Fibroblast of skin of abdomen (primary cell): ENCODE measurements at places on chromosomes 1 and 21.

DNA sequence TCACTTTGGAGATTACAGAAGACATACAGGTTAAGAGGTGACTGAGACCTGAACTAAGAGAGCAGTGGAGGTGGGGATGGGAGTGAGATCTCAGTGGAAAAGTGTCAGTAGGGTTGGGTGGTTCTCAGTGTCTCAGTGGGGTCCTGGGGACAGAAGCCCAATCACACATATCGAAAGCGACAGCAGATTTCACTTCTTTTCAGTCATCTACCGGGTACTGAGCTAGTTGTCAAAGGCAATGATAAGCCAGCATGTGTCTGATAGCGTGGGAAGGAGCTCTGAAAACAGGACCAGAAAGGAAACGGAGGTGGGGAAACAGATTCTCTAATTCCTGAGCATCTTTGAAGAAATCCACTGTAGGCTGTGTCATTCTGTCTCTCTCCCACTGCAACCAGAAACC is 59.5 kb downstream of the RHOU start:
- no peak for DNase-seq

DNA sequence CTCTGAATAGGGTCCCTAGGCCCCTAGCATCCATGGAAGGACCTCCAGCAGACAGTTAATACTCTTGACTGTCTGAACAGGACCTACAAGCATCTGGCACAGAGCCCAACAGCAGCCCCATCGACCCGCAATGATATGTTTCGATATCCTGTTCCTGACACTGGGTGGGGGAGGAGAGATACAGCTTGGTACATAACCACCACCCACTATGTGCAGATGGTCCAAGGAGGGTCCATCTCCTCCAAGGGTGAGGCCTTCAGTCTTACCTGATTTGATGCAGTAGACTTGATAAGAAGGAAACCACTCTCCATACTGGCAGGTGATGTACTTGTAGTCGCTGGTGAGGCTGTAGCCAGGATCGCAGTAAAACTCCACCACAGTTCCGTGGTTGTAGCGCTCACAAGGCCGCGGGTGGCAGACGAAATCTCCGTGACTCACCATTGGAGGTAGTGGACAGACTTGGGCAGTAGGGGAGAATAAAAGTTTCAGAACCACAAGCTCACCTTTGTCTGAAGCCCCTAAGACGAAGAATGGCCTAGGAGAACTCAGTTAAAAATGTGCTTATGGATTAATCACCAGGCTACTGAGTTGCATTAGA is 86.0 kb upstream of the TLR5 start:
- DNase-seq: no peak

GRCh38 chr21:45852886-45853400 is 128.6 kb upstream of the COL6A1 start:
- no peak for DNase-seq

DNA sequence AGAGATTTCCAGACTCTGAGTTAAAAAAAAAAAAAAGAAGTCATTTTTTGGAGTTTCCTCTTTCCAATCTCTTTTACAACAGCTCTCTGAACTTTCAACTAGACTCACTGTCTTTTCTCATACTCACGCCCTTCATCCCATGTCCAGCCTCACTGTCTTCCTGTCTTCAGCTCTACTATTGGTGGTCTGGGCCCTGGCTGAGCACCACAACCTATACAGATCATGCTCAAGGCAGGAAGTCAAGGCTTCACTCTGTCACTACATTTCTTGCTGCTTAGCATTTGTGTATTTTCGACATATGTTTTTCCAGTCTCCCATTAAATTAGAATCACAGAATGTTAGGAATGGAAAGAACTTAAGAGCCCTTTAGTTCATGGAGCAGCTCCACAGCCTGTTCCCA is 106.4 kb upstream of the PPP2R5A start:
- peak; percentile 28 for DNase-seq

GRCh38 chr1:9366943-9367780 is 74.5 kb downstream of the SPSB1 start:
- no peak for DNase-seq

DNA sequence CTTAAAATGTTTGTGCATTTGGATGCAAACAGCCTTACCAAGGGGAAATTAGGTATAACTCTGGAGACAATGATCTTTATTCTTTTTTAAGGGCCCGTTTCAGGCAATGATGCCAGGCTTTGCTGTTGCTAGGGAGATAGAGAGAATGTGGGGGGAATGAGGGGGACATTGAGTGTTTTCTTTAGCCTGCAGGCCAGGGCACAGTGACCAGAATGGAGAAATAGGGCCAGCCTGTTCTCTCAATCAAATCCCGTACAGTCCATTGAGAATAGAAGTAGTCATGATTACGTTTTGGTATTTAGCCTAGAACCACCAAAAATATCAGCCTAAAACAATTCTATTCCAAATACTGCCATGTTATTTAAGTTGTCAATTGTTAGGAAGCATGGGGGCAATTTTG is 49.0 kb downstream of the RGS7 start:
- DNase-seq: no peak

DNA sequence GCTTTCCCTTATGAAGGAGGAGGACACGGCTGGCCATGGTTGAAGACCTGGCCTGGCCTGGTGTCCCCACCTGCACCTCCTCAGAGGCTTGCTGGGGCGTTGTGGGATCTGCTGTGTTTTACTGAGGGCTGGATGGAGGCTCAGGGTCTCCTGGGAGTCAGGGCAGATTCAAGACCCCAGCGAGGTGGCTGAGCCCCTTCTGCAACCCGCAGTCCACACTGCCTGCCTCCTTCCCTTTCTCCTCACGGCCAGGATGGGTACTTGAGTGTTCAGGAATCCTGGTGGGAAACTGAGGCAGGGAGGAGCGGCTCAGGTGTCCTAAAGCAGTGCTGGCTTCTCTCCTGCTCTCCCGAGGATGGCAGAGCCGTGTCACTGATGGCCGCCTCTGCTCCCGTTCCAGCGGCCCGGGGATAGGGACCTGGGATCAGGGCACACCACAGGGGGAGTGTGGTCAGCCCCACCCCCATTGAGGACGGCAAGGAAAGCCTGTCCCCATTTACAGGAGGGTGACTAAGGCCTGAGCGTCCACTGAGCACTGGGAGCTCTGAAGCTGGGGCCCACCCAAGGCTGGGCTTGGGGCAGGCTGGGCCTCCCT is 47.5 kb downstream of the TRPM2 start:
- no peak for DNase-seq

- DNase-seq: no peak
These were observed at the start of gene VTCN1 for GRCh38 chr1:117210831-117211261. Gene VTCN1 (minus strand): TSS chr1:117210927. CDS start chr1:117210855, 72 bp downstream.

- no peak for DNase-seq
These were observed 24.8 kb downstream of the NIPAL3 start for GRCh38 chr1:24440436-24440835.

DNA sequence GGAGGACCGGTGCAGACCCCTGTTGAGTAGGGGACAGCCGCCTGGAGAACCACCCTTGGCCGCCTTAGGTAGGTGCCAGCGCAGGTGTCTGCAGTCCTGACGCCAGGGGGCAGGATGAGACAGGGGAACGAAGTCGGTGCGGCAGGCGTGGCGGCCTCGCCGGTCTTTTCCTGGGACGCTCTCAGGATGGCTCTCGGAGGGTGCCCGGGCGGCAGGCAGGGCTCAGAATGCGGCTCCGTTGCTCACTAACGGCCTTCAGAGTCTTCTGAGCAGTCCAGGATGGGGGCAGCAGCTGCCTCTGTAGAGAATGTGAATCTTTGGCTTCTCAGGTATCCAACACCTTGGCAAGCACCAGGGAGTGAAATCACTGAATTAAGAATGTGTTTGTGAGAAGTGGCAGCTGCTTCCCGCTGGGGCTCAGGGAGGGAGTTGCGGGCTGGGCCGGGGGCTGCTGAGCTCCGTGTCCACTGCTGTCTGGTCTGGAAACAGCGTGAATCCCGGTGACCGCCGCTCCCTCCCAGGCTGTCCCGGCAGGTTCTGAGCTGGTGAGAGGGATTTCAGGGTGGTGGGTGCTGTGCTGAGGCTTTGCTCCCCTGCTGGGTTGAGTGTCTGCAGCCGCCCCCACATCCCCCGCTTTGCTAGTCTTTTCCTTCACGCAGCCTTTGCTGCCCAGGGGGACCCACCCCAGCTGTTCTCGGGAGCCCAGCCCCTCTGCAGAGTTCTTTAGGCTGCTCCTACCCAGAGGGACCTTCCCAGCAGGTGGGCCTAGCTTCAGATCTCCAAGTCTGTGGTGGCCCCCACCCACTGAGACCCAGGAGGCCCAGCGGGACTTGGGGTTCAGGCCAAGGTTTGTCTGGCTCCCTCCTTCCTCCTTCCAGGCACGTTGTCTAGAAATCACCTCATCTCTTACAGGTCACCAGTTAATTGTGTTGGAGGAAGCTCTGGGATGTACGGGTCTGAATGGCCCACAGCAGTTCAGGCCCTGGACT is 11.1 kb upstream of the C1orf174 start:
- peak; percentile 28 for DNase-seq

- peak; percentile 88 for DNase-seq
These were observed 17.2 kb downstream of the SPOCD1 start for GRCh38 chr1:31798433-31799195.

- peak; percentile 75 for DNase-seq
These were observed 9.3 kb downstream of the MASP2 start for GRCh38 chr1:11037740-11038182.

DNA sequence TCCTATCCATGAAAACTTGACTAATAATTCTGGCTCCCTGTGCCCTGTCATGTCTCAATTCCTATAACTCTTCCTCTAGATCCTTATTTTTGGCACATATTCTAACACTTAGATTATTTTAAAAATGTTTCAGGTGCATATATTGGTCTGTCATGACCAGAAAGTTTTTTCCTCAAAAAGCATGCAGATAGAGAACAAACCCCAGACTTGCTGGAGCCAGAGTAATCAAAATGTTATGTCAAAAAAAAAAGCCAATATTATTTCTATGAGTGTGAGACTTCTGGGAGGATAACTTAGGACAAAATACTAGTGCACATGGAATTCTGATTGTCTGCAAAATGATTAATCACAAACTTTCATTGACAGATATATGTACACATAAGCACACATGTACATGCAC is 135.1 kb upstream of the MROH9 start:
- peak; percentile 16 for DNase-seq

DNA sequence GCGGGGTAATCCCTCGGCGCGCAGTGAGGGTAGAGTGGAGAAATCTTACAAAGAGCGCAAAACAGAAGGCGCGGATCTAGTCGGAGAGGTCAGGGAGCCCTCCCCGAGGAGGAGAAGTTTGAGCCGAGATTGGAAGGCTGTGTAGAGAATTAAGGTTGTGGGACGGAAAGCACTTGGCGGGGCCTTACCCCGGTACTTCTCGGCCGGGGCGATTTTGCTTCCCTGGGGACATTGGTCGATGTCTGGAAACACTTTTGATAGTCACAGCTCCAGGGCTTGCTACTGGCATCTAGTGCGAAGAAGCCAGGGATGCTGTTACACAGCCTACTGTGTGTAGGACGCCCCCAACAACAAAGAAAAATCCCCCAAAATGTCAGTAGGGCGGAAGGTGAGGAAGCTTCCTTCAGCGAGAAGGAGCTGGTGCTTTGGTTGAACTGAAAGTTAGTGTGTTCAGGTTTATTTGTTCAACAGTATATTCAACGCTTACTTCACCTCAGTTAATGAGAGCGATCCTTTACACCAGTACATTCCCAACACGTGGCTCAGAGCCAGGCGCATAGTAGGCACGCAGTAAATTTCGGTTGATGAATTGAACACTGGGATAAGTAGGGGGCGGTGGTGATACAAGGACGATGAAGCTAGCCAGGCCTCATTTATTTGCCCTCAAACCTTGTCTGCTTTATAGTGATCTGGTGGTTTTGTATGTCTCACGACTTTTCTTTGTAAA is 807 bp downstream of the CEP85 start:
- peak; percentile 33 for DNase-seq

DNA sequence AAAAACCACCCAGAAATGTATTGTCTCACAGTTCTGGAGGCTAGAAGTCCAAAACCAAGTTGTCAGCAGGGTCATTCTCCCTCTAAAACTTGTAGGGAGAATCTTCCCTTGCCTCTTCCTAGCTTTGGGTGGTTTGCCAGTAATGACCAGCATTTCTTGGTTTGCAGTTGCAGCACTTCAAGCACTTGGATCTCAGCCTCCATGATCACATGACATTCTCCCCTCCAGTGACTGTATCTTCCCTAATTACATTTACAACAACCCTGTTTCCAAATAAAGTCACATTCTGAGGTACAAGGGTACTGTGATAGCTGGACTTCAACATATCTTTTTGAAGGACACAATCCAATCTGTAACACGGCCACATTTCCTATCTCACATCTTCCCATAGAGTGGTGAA is 37.2 kb downstream of the EVI5 start:
- DNase-seq: no peak

DNA sequence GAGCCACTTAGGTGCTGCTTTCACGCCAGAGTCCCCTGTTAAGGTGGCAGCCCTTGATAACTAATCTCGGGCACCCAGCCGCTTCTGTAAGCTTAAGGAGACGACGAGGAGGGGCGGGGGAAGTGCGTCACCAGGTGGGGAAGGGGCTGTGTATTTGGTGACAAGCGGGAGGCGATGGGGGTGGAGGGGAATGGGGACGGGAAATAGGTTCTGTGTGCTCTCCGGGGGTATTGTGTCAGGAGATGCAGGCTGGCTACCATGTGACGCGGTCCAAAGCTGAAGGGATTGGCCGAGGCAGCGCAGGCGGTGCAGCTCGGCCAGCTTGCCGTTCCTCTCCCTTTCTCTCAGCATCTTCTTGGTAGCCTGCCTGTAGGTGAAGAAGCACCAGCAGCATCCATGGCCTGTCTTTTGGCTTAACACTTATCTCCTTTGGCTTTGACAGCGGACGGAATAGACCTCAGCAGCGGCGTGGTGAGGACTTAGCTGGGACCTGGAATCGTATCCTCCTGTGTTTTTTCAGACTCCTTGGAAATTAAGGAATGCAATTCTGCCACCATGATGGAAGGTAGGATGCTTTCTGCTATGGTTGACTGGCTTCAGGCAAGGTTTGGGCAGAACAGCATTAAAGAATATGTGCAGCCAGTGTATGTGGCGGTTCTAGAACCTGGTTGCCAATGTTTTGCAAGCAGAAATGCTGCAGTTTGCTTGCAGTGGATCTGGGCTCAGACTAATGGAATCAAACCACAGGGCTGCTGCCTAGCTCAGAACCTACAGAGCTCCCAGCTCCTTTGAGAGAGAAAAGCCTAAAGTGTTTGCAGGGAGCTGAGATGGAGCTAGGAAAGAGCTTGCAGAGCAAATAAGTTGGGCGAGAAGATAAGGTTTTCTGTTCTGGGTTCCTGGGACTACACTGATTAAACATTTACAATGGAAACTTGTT is at the start of gene SGIP1:
Gene SGIP1, plus strand, starts transcription at position 350 of the 937 bp plus-strand sequence. Its CDS starts 206 bp downstream, at position 556.
- peak; percentile 66 for DNase-seq

DNA sequence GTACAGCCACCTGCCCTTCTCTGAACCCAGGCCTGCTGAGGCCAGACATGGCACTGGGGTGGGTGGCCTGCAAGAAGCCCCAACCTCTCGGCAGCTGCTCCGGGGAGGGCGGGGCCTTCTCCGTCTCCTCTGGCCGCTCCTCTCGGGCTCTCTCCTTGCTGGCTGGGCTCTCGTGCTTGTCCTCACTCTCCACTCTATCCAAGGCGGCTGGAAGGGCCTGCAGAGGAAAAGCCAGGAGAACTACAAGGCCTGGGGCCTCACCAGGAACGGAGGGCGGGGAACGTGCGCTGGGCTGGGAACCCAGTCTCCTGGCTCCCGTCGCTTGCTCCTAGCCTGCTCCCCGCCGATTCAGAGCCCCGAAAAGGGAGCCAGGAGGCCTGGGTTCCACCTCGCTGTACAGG is 59.1 kb downstream of the CHD5 start:
- no peak for DNase-seq

GRCh38 chr1:94946886-94947285 is 20.0 kb upstream of the CNN3 start:
- no peak for DNase-seq

- no peak for DNase-seq
These were observed 8.0 kb upstream of the CA6 start for GRCh38 chr1:8937701-8938100.
